ENCODE measurements at places on chromosomes 2 and 18.

DNA sequence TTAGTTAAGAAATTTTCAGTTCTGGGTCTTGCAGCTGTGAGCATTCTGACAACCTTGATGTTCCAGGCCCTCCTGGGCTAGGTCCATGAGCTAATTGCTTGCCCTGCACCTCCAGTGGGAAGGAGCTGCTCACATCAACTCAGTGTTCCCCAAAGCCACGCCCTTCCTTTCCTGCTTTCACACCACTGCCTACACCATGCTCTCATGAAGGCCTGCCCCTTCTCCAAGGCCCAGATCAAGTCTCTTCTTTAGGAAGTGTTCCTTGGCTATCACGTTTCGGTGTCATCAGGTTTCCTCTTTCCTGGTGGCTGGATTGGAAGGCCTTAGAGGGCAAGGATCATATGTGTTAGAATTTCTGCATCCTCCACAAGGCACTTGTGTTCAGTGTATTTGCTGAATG, 18.8 kb downstream of the TMEM127 start:
- DNase-seq: no peak

GRCh38 chr2:205372141-205372540, 310.2 kb upstream of the NRP2 start:
- no peak for DNase-seq

DNA sequence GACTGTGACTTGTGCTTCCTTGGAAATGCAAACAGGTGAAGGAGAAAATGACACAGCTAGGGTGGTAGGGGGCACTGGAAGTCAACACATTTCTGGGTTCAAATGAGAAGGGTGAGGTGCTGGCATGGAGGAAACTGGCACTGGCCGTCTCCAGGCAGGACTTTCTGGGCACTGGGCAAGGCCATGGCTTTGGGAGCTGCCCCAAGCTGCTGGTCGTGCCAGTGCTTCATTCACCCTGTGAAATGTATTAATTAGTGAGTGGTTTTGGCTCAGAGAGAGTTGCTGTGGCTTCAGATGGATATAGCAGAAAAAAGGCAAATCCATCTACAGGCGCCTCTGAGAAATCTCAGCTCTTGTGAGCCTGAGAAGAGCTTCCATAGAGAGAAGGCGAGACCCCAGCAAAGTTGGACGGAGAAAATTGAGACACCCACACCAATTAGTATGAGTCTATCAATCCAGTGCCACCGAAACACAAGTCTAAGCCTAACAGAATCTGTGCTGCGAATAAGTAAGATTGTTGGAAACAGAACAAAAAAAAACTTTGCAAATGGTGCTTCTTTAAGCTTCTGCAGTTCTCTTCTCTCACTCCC, 202.1 kb upstream of the TNP1 start:
- DNase-seq: no peak

- DNase-seq: no peak
These were observed 54.2 kb downstream of the LTBP1 start for GRCh38 chr2:33000986-33001385.

DNA sequence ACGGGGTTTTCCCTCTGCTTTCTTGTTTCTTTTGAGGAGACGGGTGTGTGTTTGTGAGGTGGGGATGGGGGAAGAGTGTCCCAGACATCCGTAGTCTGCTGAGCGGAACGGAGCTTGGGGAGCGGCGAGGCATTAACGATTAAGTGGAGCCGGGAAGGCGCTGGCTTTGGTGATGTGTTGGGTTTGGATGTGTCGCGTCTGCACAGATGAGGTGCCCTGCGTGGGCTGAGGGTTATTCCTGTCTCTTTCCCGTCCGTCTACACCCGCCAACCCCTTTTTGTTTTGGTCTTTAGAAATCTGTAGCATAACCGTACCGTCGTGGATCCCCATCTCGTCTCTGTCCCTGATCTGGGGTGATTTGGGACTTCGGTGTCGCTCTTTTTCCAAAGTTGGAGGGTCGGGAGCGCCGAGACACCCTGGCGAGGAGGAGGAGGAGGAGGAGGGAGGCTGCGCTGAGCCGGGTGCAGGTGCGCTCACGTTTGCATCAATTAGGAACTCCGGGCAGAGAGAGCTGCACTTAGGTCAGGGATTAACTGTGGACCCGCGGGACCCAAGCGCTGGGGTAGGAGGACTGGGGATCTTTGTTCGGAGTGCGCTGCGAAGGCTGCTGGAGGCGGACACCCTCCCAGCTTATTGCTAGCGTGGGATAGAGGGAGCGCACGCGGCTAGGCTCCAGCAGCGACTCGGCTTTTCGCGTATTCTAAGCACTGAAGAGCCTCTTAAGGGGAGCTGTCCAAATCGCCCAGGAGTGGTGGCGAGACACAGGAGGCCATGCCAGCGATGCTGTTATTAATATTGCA, 720.3 kb downstream of the DPP10 start:
- DNase-seq: no peak

DNA sequence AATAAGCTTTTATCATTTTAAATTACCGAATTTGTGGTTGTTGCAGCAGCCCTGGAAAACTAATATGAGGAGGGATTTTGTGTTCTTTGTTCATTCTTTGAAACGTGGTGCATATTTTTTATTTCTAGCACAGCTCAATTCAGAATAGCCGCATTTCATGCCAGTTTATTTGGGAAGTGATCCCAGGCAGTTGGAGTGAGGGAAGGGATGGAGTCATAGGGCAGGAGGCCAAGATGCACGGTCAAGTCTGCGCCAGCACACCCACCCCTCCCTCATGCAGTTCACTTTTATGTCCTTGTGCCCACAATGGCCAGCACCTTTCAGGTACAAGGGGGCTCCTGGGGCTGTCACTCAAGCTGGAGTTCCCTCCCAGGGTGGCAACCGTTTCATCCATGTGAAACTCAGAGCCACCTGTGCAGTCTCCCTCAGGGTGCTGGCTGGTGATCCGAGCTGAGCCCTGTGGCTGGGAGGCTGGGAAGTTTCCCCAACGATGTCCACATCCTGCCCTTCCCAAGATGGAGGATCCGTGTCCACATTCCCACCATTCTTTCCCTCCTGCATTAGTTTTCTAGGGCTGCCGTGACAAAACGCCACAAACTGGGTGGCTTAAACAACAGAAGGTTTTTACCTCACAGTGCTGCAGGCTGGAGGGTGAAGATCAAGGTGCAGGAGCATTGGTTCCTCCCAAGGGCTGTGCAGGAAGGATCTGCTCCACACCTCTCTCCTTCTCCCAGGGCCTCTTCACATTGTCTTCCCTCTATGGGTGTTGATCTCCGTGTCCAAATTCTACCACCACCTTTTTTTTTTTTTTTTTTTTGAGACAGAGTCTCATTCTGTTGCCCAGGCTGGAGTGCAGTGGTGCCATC, 68.5 kb upstream of the ITGA6 start:
- no peak for DNase-seq

DNA sequence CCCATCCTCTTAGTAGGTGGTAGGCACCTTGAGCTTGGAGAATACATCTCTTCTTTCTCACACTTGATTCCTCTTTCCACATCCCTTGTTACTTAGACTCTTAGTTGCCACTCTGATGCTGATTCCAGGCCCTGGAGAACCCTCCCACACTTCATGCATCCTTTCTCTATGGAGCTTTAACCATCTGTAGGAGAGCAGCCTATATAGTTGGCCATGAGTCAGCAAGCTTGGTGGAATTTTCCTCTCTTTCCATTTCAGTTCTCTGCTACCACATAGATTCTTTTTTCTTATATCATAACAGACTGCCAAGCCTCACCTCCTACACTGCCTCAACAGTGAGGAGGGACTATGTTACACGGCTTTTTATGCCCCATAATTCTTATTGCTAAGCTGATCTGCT, 851.6 kb upstream of the CDH2 start:
- no peak for DNase-seq
